Prostate gland (tissue), 2 donors: ENCODE measurements at places on chromosomes 3 and 15.

GRCh38 chr3:25421747-25422146 lies 6.3 kb upstream of the RARB start:
- DNase-seq, result no peak

GRCh38 chr3:158100681-158101080 lies 5.5 kb downstream of the SHOX2 start:
- no peak for DNase-seq

DNA sequence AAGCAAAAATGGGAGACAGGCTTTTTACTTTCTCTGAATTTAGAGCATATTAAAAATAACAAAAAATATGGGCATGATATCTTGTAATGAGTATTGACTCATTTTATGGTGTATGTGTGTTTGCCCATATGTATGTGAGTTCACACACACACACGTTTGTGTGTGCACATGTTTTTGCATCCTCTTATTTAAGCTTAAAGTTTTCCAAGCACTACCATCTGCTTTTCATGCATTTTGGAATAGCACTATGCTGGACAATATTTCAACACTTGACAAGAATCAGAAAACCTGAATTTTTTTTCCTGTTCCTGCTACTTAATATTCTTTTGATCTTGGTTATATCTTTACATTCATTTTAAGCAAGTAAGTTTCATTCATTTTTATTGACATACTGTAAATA lies 872.7 kb downstream of the OTOL1 start:
- no peak for DNase-seq

- DNase-seq, result no peak
Observed at GRCh38 chr3:120357807-120358206, 8.7 kb upstream of the LRRC58 start.

DNA sequence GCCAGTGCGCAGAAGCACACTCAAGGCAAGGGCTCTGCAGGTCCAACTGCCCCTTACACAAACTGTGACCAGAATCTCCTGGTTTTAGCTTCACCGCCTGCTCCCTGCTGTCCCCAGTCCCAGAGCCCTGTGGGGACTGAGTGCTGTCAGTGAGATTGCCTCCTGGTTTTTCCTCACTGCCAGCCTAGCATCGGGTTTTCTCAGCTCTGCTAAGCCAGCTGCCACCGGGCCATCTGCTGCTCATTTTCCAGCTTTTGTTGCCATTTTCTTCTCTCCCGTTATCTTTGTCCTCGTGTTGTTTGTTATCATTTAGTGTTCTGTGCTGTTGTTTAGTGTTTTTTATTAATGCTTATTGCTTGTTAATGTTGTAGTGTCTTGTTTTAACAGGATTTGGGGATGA lies 79.5 kb upstream of the BLM start:
- no peak for DNase-seq

DNA sequence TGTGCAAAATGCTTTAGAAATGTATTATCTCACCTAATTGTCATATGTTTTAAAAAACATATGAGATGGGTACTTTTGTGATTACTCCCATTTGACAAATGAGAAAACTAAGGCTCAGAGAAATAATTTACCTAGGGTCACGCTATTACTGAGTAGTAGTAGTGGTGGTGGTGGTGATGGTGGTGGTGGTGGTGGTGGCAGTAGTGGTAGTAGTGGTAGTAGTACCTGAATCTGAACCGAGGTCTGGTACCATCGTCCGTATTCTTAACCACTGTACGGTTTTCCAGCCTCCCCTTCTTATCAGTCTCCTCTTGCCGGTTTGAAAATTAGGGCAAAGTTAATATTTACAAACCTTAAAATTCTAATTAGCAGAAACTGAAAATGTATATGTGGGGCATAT lies 102.4 kb downstream of the KLHL25 start:
- no peak for DNase-seq

DNA sequence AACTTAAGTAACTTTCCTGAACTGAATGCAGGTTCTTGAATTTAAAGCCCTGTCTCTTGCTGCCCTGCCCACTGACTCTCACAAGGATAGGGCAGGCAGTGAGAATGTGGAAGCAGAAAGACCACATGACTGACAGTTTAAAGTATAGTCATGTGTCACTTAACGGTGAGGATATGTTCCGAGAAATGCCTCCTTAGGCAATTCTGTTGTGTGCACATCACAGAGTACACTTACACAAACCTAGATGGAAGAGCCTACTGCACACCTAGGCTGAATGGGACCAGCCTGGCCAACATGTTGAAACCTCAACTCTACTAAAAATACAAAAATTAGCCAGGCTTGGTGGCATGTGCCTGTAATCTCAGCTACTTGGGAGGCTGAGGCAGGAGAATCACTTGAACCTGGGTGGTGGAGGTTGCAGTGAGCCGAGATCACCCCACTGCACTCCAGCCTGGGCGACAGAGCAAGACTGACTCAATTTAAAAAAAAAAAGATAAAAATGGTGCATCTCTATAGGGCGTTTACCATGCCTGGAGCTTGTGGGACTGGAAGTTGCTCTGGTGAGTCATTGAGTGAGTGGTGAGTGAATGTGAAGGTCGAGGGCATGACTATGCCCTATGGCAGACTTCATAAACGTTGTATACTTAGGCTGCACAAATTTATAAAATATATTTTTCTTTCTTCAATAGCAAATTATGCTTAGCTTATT lies 18.9 kb upstream of the COPG1 start:
- DNase-seq, result no peak

DNA sequence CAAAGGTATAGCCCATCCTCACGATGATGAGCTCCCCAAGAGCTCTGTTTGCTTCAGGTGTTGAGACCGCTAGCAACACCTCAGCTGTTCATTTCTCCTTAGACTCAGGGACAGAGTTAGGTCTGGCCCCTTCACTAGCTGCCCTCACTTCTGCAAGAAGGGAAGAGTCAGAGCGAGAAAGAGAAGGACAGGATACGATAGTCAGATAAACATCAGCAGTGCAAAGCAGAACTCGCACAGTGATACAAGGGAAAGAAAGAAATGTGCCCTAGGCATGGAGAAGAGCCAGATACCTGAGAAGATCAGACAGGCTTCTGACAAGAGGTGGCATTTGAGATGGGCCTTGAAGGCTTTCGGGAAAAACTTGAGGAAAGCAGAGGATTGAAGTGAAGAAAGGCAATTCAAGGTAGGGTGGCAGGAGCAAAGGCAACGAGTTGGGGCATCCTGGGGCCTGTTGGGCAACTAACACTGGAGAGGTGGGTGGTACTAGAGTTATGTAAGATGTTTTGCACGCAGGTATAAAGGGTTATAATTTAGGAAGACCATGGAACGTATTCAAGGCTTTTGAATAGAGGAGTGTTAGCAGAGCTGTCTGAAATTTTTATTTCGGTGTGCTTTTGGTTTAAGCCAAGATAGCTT lies 106.0 kb downstream of the PGPEP1L start:
- no peak for DNase-seq

DNA sequence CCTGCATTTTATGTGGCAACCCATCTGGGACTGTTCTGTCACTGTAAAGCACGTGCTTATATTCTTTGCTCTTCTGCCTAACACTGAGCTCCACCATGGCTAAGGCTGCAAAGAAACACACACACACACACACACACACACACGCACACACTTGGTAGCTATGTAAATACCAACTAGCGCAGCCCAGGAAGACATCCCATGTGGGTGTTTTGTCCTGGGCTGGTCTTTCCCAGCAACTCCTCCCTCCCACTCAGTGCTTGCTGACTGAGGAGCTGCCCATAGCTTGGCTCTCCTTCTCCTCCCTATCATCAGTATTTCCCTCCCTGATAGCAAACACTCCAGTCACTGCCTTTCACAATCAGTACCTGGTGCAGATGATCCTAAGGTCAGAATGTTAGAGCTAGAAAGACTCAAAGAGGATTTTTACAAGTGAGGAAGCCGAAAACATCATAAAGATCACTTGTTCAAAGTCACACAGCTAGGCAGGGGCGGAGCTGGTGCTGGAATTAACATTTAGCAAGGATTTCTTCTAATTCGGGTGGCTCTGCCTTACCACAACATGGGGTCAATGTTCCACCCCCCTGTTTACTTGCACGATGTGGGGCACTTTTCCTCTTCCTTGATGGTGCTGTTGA lies 377.1 kb upstream of the TBL1XR1 start:
- peak; percentile 72 for DNase-seq

GRCh38 chr3:44988073-44988472 lies 12.0 kb downstream of the EXOSC7 start:
- DNase-seq, result no peak

GRCh38 chr3:67462187-67462586 lies 192.2 kb downstream of the SUCLG2 start:
- DNase-seq, result no peak

- DNase-seq, result no peak
Observed at GRCh38 chr3:52431459-52432223, 13.3 kb downstream of the SEMA3G start.

- no peak for DNase-seq
Observed at GRCh38 chr15:48563934-48564333, 81.6 kb downstream of the FBN1 start.

DNA sequence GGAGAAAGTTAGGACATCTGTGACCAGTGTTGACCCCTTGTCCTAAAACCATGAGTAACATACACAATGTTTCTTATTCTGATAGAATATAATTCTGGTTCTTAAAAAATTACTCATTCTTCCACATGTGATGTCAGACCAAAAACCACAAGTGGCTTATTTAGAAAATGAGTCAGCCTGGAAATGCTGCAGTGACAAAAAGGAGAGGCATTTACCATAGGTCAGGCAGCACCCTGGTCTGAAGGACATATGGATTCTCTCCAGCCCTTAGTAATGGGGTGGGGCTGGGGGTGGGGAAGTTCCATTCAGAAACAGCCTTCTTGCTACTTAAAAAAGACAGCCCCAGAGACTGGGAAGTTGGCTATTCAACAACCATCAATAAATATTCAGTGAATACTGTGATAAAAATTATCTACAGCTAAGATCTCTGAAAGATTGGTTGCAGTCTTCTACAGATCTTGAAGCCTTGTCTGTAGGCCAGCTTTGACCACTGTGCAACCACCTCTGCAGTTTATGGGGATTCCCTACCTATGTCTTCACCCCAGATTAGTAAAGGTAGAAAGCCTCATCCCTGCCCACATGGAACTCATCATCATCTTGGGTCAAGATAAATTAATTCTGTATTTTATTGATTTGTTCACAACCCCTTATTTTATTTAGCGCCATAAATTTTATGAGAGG lies 34.9 kb upstream of the TIMP4 start:
- no peak for DNase-seq

DNA sequence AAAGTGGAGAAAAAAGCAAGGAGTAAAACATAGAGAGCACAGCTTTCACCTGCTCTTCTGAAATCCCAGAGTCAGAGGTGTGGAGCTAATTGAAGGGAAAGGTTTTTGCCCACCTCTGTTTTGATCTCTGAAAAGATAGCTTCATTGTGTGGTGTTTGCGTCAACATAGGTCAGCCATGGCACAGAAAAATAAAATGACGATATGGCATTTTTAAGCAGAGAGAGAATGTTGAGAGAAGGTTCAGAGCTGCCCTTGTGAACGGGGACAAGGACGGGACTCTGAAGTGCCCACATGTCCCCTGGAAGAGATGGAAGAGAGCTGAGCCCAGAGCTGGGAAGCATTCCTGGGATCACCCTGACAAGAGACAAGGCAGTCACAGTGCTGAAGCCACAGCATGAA lies 249.4 kb upstream of the PLSCR5 start:
- DNase-seq, result no peak

- DNase-seq, result peak; percentile 72
Observed at GRCh38 chr15:42154212-42154941, 2.1 kb downstream of the PLA2G4F start.

DNA sequence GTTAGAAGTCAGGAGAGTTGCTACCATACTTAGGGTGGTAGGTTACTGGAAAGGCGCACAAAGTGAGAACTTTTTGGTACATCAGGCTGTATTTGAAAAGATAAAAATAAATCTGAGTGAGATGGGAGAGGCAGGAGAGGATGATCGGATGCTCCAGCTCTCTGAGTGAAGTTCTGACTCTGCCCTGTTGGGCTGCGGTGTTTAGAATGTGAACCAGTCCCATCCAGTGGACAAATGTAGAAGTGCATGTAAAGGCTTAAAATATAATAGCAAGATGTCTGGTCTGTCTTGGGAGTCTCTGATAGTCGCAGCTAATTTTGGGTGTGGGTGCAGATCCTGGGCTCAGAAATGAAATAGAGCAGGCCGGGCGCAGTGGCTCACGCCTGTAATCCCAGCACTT lies 30.4 kb downstream of the ACKR2 start:
- peak; percentile 57 for DNase-seq

DNA sequence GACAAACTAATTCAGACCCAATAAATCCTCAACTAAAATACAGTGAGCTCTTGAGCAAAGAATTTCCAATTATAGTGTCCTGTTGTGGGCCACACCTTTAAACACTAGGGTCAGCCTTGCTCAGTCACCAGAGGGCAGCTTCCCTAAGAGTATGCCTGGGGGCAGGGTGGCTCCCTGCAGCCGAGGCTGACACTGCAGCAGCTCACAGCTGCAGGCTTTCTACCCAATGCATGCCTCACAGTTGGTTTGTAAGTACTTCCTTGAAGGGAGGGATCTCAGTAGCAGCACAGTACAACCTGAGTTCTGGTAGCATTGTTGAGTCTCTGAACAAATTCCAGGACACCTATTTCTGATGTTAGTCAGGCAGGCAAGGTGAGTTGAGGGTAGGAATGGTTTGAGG lies 335.6 kb downstream of the TUSC7 start:
- no peak for DNase-seq

GRCh38 chr3:112143251-112143650 lies 10.2 kb upstream of the GCSAM start:
- DNase-seq, result no peak

DNA sequence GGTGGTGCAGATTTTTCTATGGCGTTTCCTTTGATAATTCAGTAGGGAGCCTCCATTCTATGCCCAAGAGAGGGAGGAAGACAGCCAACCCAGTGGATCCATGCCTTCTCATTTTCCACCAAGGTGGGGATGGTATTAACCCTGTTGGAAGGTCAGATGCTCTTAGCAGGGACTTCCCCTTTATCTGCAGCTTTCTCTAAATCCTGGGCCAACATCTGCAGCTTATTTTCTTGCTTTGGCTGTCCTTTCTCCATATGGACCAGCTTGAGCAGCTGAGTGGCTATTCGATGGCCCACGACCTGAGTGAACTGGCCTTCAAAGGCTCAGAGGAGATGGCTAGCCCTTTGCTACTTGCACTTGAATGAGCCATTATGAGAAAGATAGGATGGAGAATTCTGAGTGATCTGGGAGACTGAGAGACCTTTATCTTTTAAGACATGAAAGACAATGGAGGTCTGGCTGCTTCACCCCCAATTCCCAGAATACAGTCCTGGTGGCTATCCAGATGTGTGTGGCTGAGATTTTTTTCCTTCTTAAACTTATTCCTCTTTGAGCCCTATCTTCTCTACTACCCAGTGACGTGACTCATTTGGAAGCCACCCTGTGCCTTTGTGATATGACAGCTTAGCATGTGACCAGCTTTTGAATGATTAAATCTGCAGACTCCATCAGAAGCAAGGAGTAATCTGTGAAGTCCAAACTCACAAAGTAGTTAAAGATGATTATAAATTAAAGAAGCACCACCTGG lies 39.6 kb upstream of the TRAK1 start:
- DNase-seq, result no peak

DNA sequence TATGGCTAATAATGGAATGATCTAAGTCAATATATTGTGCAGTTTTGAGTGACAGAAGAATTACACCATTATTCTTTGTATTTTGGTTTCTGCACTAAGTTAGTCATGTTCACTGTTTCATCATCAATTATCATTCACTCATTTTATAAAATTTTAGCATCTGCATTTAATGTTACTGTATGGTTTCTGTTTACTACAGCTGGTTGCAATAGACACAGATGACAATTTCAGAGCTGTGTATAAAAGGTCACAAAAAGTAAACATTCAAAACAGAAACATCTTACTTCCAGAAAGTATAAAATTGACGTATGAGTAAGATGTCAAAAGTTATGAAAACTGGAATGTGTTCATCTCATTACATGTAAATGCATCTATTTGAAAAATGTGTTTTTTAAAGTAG lies 111.1 kb upstream of the GBE1 start:
- DNase-seq, result no peak

- DNase-seq, result no peak
Observed at GRCh38 chr3:95460274-95460673, 1354.1 kb upstream of the EPHA6 start.
